ENCODE measurements at places on chromosomes 11 and 22. TPM values are rescaled to one million over a fixed set of nuclear protein-coding genes. Genes with fewer than 3 reads are reported as not detected.

- H3K27me3 ChIP-seq = no peaks in the 10 kb centered on the region
- H3K4me1 ChIP-seq = no peaks in the 10 kb centered on the region
- no peak overlapping the region for H3K27ac ChIP-seq
- DNase-seq = no peak
These were observed 233.4 kb upstream of the KIRREL3 start for GRCh38 chr11:127233998-127234397.

- no peaks in the 10 kb centered on the region for H3K27me3 ChIP-seq
- H3K36me3 ChIP-seq = no peaks in the 10 kb centered on the region
- H3K4me1 ChIP-seq = no peaks in the 10 kb centered on the region
- no peak overlapping the region for H3K4me3 ChIP-seq
These were observed 71.2 kb downstream of the PIWIL4 start for GRCh38 chr11:94638301-94638901.

DNA sequence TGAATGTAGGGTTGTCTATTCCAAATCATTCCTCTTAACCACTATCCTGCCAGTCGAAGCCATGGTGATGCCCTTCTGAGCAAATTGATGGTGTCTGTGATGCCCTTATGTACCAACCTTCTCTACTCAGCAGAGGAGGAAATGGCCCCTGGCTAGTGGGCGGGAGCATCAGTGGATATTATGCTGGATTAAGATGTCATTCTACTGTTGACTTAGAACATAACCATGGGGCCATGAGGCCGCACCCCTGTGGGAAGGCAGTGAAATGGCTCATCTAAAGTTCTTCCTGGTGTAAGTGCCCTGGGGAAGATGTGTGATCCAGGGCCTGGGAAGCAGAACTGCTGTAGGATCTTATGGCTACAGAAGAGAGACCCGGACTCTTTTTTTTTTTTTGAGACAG lies 20.7 kb upstream of the P2RY2 start:
- H3K4me1 ChIP-seq = no peaks in the 10 kb centered on the region
- no peaks in the 10 kb centered on the region for H3K36me3 ChIP-seq
- no peaks in the 10 kb centered on the region for H3K27me3 ChIP-seq

- no peak overlapping the region for H3K27ac ChIP-seq
- H3K27me3 ChIP-seq = no peaks in the 10 kb centered on the region
- peak; percentile 55 for DNase-seq
- H3K36me3 ChIP-seq = no peaks in the 10 kb centered on the region
These were observed 33.0 kb downstream of the SERGEF start for GRCh38 chr11:17979770-17980371.

DNA sequence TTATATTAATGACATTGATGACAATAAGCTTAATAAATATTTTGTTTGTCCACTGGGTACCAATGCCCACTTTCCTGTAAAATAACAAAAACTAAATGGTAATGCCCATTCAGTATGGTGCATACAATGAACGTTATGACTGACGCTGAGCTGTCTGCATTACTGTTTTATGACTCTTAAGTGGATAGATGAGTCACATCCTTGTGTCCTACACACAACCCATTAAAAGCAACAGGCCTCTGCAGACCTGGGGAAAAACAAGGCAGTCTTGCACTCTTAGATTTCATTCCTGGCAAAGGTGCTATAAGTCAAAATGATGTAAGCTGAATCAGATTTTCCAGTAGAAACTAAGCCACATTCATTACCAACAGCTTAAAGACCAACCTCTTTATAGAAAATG lies 176.3 kb upstream of the TMEM45B start:
- DNase-seq = no peak
- H3K4me3 ChIP-seq = no peak overlapping the region
- no peaks in the 10 kb centered on the region for H3K36me3 ChIP-seq
- no peaks in the 10 kb centered on the region for H3K27me3 ChIP-seq

DNA sequence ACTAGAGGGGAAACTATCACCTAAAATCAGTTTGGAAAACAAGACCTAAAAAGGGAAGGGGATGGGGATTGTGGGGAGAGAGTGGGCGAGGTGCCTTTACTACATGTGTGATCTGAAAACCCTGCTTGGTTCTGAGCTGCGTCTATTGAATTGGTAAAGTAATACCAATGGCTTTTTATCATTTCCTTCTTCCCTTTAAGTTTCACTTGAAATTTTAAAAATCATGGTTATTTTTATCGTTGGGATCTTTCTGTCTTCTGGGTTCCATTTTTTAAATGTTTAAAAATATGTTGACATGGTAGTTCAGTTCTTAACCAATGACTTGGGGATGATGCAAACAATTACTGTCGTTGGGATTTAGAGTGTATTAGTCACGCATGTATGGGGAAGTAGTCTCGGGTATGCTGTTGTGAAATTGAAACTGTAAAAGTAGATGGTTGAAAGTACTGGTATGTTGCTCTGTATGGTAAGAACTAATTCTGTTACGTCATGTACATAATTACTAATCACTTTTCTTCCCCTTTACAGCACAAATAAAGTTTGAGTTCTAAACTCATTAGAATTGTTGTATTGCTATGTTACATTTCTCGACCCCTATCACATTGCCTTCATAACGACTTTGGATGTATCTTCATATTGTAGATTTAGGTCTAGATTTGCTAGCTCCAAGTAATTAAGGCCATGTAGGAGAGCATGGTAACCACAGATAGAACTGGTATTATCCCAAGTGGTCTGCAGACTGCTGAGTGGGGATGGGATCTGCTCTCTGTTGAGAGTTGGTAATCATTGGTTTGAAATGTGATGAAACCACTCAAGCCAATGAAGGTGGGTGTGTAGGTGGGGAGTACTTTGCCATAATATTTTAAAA lies 3.6 kb downstream of the NEAT1 start:
- no peaks in the 10 kb centered on the region for H3K36me3 ChIP-seq
- H3K27ac ChIP-seq = peak overlapping the region; percentile 97
- peak overlapping the region; percentile 98 for H3K4me3 ChIP-seq
- DNase-seq = peak; percentile 89
- no peaks in the 10 kb centered on the region for H3K27me3 ChIP-seq
- H3K4me1 ChIP-seq = peaks cover 80% of the 10 kb centered on the region

DNA sequence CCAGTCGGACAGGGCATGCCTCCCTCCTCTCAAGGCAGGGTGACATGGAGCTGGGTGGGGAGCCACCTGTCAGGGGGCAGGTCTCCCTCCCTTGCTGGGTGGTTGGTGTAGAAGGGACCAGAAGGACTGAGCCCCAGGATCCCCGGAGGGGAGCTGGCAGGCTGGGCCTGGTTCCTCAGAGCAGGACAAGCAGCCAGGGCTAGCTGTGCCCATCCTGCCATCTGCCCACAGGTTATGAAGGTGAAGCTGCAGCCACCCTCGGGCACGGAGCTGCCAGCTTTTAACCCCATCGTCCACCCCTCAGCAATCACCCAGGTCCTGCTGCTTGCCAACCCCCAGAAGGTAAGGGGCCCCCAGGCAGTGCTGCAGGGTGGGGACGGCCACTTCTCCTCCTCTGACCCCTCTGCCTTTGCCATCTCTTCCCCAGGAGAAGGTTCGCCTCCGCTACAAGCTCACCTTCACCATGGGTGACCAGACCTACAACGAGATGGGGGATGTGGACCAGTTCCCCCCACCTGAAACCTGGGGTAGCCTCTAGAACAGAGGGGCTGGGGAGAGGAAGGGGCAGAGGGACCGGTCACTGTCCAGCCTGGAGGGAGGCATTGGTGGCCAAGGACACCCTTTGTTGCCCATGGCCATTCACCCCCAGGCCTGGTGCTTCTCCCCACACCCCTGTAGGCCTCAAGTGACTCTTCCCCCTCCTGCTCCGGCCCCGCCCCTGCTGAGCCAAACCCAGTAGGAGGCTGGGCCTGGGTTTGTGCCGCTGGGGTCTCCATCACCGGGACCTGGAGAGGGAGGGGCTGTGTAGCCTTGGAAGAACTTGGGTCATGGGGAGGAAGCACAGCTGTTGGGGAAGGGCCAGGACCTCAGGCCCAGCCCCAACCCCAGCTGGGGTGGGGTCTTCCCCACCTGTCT lies 7.0 kb upstream of the SH3BP1 start:
- DNase-seq = no peak
- no peak overlapping the region for H3K4me3 ChIP-seq
- H3K36me3 ChIP-seq = no peaks in the 10 kb centered on the region
- H3K27me3 ChIP-seq = no peaks in the 10 kb centered on the region
- H3K4me1 ChIP-seq = peaks cover 58% of the 10 kb centered on the region

DNA sequence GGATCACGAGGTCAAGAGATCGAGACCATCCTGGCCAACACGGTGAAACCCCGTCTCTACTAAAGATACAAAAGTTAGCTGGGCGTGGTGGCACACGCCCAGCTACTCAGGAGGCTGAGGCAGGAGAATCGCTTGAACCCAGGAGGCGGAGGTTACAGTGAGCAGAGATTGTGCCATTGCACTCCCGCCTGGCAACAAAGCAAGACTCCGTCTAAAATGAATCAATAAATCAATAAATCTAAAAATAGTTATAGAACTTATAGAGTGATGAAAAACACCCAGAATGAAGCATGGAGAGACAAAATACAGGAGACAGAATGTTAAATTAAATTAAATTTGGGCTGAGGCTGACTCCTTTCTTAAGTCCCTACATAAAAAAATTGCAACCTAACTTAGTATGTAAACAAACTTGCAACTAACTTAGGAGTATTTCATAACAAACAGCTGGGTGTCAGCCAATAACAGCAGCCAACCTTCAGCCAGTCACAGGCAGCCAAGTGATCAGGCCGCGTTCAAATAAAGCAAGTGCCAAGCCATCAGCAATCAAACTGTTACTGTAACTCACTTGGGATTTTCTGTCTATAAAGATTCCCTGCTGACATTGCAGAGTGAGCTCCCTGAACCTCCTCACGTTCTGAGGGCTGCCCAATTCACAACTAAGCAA lies 7.3 kb upstream of the TP53AIP1 start:
- no peaks in the 10 kb centered on the region for H3K36me3 ChIP-seq
- DNase-seq = no peak
- H3K27ac ChIP-seq = no peak overlapping the region
- H3K4me3 ChIP-seq = no peak overlapping the region
- no peaks in the 10 kb centered on the region for H3K4me1 ChIP-seq
- H3K27me3 ChIP-seq = peaks cover 4% of the 10 kb centered on the region

Gene MRGPRX3
- not detected for polyA plus RNA-seq

Gene TST
- polyA plus RNA-seq = 1.4 TPM

Gene NXPE2
- not detected for polyA plus RNA-seq

Gene IL18
- polyA plus RNA-seq = 0.45 TPM

Gene CLMP
- polyA plus RNA-seq = 0.01 TPM

Gene FGF4
- not detected for polyA plus RNA-seq

Gene OR2AG2
- not detected for polyA plus RNA-seq
